SHP77 treated with DMSO at 0.1 percent for 48 hours (cell line): ENCODE measurements at places on chromosomes 2 and 18.

GRCh38 chr2:98730053-98730706 lies 752 bp downstream of the MGAT4A start:
- DNase-seq, result peak; percentile 13

- no peak for DNase-seq
Observed at GRCh38 chr2:169141713-169142352, 72.5 kb downstream of the DHRS9 start.

- DNase-seq, result no peak
Observed at GRCh38 chr2:138516030-138516704, 14.6 kb downstream of the SPOPL start.

DNA sequence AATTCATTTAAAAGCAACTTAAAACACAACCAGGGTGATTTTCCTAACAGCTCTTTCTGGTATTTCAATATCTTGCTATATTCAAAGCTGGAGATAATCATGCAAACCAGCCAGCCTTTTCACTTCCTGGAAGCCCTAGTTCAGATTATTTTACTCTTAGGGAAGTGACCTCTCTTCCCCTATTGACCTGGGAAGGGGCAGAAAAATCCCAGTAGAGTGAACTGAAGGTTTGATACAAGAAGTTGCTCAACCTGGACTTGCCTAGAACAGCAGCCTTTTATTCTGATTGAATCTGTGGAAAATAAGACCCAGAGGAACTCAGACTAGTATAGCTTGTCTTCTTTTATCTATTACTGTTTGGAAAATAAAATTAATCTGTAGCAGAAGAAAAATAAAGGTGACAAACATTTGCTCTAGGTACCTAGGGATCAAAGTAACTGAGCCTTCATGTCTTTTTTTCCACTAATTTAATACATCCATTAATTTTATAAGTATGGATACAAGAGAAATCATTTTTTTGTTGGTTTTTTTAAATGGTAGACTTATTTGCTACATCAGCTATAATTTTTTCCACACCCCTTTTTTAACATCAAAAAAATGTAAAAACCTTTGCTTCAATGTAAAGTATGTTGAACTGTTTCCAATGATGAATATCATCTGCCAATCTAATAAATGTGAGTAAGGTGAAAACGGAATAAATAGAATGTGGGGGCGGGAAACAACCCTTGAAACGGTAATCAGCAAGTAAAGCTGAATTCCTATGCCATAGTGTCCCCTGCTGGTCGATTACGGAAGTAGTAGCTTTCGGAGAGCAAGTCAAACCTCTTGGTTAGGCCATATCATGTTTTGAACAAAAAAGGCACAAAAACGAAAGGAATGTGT lies 629.9 kb downstream of the NRXN1 start:
- peak; percentile 32 for DNase-seq

DNA sequence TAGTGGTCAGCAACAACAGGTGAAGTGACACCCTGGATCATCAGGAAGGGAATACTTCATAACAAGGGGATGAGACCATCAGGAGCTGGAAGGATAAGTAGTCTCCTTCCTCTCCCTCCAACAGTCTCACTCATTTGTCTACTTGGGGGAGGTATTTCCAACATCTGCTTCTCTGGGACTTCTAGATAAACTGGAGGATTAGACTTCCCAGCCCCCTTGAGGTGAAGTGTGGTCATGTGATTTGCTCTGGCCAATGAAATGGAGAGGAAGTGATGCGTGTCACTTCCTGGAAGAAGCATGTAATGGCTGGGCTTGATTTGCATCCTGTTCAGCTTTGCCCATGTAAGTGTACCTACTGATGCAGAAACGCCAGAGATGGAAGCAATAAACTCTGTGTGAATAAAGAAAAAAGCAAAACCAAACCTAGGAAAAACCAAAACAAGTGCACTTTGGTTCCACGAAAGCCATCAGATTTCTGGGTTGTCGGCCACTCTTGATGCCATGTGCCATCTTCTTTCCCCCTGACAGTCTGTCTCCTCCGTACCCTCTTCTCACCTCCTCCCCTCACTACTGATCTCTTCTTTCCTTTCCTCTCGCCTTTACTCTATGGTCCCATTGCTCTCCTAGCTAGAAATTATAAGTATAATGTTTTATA lies 76.1 kb upstream of the DNMT3A start:
- no peak for DNase-seq

DNA sequence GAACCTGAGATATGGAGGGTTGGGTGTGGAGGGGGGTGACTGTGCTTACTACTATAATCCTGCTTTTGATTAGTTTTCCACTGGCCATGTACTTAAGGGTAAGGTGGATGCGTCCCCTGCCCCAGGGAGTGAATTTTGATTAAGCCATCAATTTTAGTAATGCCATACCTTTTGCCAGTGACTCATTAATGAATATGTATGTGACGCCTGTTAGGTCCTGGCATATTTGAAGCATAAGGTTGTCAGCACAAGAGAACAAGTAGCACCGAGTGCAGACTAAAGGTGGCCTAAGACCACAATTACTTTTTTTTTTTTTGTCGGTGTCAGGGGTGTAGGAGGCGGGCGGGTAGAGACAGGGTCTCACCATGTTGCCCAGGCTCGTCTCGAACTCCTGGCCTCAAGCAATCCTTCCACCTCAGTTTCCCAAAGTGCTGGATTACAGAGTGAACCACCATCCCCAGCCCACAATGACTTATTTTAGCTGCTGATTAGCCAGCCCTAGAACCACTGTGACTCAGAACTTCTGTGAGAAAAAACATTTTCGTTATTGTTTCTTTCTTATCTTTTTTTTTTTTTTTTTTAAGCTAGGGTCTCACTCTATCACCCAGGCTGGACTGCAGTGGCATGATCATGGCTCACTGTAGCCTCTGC lies 7.0 kb downstream of the TANC1 start:
- no peak for DNase-seq

GRCh38 chr2:157414050-157414449 lies 29.8 kb downstream of the CYTIP start:
- DNase-seq, result no peak

- no peak for DNase-seq
Observed at GRCh38 chr2:175755656-175756386, 246.2 kb downstream of the LNPK start.

DNA sequence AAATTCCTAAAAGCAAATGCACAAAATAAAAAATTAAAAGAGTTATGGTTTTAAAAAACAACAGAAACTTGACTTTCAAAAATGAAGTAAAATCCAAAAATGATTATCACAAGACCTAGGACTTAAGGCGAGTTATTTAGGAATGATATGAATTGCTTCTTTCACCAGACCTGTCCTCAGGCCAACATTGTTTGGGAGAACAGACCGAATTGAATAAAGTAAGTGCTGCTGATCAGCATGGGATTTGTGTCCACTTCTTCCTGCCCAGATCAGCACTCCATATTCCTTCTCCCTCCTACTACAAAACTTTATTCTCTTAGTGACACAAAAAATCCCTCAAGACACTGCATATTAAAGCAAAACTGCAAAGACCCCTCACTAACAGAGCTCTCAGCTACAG lies 39.1 kb downstream of the WDFY1 start:
- no peak for DNase-seq

DNA sequence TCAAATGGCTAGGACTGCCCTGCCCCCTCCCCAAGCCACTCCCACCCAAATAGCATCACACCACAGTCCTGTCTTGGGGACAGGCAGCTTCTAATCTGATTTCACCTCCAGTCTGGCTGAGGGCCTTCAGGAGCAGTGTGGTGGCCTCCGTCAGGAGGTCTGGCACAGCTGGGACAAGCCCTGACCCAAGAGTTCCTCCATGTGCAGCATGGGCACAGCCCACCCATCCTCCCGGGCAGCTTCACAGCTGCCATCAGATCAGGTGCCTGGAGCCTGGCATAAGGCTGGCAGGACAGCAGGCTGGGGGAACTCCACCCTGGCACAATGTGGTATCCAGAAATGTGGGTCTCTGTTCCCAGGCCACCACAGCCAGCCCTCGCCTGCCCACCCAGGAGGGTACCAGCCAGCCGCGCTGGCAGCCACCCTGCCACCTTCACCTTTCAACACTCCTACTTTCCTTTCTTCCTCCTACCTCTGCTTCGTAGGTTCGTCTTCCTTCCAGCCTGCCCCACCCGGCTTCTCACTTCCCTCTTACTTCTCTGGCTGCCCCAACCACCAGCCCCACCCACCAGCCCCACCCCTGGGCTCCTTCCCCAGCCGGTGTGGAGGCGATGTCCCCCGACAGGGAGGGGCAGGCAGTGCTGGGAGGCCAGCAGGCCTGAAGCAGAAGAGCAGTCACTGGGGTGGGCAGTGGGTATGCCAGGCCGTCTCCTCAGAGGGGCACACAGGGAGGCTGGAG lies at the start of gene CAPG:
TSS of gene CAPG (minus strand) at position 522 of the 739 bp plus-strand sequence. CDS start 8,221 bp downstream, outside the sequence.
- no peak for DNase-seq

GRCh38 chr2:175154661-175155082 lies 13.3 kb downstream of the ATF2 start:
- DNase-seq, result no peak

- DNase-seq, result no peak
Observed at GRCh38 chr2:134232868-134233727, 20.8 kb upstream of the MGAT5 start.

DNA sequence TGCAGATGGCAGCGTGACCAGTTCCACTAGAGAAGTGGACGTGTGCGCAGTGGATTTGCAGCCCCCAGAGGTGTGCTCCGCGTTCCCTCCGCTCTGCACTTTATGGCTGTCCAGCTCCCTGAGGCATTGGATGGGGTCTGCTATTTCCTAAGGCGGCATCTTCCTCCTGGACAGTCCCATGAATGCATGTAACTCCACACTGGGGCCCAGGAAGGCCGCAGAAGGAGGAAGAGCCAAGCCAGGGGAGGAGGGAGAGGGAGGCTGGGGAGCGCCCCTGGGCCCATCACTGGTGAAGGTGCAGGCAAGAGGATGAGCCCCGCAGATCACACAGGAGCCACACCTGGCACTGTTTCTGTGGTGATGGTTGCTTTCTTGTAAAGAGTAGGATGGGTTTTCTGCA lies 99.1 kb downstream of the PTGR3 start:
- no peak for DNase-seq

- DNase-seq, result no peak
Observed at GRCh38 chr2:168139852-168140251, 107.5 kb downstream of the STK39 start.

DNA sequence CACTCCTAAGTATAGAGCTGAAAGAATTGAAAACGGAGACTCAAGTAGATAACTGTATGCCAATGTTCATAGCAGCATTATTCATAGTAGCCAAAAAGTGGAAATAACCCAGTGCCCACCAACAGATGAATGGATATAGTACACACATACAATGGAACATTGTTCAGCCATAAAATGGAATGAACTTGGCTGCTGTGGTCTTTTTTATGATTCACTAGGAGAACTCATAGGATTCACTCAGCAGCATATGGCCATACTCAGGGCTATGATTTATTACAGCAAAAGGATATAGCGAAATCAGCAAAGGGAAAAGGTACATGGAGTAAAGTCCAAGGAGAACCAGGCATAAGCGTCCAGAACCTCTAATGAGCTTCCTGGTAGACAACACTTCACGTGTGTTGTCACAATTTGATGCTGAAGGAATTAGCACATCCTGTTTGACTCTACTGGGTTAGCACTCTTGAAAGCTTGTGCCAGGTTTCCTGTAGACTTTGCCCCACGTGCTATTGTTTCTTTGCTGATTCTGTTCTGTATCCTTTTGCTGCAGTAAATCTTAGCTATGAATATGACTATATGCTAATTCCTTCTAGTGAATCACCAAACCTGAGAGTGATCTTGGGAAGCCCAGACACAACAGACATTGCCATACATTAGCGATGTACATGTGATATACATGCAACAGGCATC lies 15.7 kb downstream of the SPC25 start:
- no peak for DNase-seq

- DNase-seq, result no peak
Observed at GRCh38 chr2:42010743-42011298, 37.0 kb upstream of the PKDCC start.

GRCh38 chr2:99338029-99338585 lies 918 bp downstream of the EIF5B start:
- no peak for DNase-seq

GRCh38 chr2:211994806-211995205 lies 543.8 kb downstream of the ERBB4 start:
- no peak for DNase-seq

DNA sequence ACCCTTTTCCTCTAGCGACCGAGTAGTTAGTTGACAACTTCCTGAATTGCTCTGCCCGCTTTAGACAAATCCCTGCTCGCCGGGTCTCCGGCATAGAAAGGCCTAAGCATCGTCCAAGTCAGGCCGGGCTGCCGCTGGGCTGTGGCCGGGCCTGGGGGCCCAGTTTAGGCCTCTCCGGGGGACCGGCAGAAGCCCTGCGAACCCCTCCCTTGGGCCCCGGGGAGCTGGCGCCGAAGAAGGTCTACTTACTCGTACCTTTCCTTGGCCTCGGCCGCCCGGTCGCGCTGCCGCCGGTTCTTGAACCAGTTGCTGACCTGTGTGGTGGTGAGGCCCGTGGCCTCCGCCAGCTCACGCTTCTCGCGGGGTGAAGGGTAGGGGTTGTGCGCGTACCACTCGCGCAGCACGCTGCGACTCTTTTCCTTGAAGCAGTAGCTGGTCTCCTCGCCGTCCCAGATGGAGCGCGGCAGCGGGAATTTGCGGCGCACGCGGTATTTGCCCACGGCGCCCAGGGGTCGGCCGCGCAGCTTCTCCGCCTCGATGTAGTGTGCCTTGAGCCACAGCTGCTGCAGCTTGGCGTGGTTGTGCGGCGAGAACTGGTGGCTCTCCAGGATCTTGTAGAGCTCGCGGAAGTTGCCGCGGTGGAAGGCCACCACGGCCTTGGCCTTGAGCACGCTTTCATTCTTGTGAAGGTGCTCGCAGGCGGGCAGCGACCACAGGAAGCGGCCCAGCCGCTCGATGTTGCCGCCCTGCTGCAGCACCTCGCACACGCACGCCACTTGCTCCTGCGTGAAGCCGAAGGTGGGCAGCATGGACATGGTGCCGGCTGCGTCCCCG lies 739 bp downstream of the SIX2 start:
- DNase-seq, result peak; percentile 12

GRCh38 chr2:70638561-70638960 lies 84.9 kb upstream of the TGFA start:
- no peak for DNase-seq

- no peak for DNase-seq
Observed at GRCh38 chr2:106963156-106963555, 77.2 kb upstream of the ST6GAL2 start.

GRCh38 chr2:39335930-39336329 lies 92.2 kb upstream of the CDKL4 start:
- no peak for DNase-seq

- no peak for DNase-seq
Observed at GRCh38 chr2:31168291-31168690, 30.1 kb upstream of the GALNT14 start.

DNA sequence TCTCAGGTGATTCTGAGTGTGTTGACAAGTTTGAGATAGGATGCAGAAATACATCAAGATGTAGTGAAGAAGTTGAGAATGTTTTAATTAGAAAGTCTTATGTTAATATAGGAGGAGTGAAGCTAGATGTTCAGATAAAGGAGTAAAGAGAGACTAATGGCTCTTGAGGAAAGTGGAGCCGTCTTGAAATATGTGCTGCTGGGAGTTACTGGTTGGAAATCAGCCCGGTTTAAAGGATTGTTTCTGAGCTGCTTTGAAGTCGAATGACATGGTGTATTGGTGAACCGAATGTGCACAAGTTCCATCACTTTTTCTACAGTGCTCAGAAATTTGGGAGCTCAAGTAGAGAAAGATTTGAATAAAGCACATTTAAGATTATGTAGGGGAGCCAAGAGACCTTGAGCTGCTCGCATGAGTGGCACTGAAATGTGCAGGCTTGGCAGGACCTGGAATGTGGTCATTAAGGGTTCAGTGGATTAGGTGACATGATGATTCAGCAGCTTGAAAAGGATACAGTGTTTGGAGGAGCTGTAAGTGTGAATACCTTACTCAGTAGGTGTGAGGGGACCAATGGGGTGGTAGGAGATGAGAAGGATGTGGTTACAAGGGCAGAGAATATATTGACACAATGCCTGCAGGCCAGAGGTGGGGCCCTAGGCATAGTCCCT lies 68.6 kb downstream of the CAB39 start:
- no peak for DNase-seq
